A172 (cell line): ENCODE measurements at places on chromosomes 7 and 10. TPM values are rescaled to one million over a fixed set of nuclear protein-coding genes. Genes with fewer than 3 reads are reported as not detected.

CCL24 gene
- total RNA-seq = 6.0 TPM in 1 of 2 replicates, not detected in the other

ELN gene
- total RNA-seq = 0.41 and 0.50 TPM in 2 replicates

STK32C gene
- 19.4 and 23.0 TPM in 2 replicates for total RNA-seq

ANKRD1 gene
- total RNA-seq = 705 and 1,018 TPM in 2 replicates

ACTL6B gene
- not detected in 2 replicates for total RNA-seq

ALOX5 gene
- 0.43 and 2.0 TPM in 2 replicates for total RNA-seq

CC2D2B gene
- 0.09 and 0.12 TPM in 2 replicates for total RNA-seq

PLEKHS1 gene
- 0.31 TPM in 1 of 2 replicates, not detected in the other for total RNA-seq

GIMAP4 gene
- total RNA-seq = not detected in 2 replicates

LIPM gene
- total RNA-seq = not detected in 2 replicates

AKR1D1 gene
- not detected in 2 replicates for total RNA-seq

BMS1 gene
- 23.6 and 28.3 TPM in 2 replicates for total RNA-seq

CFAP43 gene
- 0.07 and 0.31 TPM in 2 replicates for total RNA-seq

SFRP4 gene
- 0.84 TPM in 1 of 2 replicates, not detected in the other for total RNA-seq

DNA sequence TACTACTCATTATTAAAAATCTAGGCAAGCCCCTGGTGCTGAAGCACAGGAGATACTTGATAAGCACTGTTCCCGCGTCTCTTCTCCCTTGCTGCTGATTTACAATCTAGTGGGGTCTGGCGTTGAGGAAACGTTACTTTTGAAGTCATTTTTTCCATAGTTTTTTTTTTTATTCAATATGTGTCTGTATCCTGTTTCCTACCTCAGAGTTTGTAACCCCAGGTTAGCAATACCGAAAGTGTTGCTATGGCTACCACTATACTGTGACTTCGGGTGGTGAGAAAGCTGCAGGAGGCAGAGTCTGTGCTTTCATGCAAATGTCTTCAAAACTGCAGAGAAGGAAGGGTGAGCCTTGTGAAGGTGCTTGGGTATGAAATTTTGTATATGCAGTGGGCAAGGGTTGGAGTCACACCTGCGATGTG is 458.8 kb upstream of the GHITM start:
- DNase-seq = no peak

GRCh38 chr7:4745971-4746919 is 29.2 kb upstream of the AP5Z1 start:
- peak; percentile 77 for DNase-seq

- DNase-seq = no peak
Measured at GRCh38 chr7:152751449-152752141, 8.0 kb upstream of the ACTR3B start.

DNA sequence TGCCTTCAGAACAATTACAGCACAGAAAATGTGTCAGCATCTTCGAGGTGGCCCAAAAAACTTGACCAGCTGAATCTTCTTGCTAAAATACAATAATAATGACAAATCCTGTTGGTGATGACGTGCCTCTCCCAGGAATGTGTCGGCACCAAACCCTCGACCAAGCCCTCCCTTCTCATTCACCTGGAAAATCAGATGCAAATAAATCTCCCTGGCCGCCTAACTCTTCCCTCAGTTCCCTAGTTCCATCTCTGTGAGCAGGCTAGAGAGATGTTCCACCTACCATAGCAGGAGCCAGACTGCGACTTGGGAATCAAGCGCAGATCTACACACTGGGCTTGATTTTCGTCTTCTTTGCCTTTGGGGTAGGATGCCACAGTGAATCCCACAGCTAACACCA is 4.1 kb downstream of the PRSS1 start:
- no peak for DNase-seq

- DNase-seq = no peak
Measured at GRCh38 chr10:44761076-44761475, 150.1 kb upstream of the TMEM72 start.

DNA sequence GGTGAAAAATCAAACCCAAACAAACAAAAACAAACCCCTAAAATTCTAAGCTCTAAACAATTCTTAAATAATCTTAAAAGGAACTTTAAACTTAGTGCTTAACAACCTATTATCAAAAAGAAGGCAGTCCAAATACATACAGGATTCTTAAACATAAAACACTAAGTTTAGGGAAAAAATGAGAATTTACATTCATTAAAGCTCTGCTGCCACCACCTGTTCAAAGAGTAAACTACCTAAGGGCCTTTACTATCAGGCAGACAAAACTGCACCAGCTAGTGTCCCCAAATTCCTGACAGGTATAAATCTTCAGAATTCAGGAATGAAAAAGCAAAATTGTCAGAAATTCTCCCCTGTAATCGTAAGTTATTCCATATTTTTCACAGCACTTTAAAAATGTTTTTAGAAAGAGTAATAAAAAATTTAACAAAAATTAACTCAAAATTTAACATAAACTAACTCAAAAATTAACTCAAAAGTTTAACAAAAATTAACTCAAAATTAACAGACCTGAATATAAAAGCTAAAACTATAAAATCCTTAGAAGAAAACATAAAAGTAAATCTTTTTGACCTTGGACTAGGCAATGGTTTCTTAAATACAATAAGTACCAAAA is 55.1 kb downstream of the PDZD8 start:
- DNase-seq = no peak

- no peak for DNase-seq
Measured at GRCh38 chr7:111801277-111801676, 239.0 kb upstream of the IMMP2L start.

DNA sequence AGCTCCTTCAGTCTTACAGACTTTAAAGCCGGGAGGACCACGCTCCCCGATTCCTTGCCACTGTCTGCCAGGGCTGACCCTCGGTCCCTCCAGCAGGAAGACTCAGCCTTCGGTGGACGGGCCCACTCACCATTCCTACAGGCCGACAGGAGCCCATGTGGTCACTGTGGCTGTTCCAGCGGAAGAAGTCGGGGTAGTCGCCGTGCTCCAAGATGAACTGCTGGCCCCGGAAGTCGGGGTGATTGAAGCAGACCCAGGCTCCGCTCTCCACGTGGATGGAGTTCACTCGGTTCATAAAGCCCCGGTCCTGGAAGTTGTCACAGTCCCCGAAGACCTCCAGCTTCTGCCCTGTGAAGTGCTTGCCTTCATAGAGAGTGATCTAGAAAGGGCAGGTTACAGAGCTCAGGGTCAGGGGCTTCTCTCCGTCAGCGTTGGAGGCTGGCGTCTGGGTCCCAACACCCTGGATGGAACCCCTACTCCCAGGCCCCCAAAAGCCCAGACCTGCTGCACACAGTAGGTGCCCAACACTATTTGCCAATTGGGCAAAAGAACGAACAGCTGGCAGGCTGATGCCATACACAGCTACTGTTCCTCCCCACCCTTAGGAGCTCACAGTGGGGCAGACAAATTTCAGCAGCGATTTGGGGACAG is 1.9 kb downstream of the CRYGN start:
- DNase-seq = no peak

DNA sequence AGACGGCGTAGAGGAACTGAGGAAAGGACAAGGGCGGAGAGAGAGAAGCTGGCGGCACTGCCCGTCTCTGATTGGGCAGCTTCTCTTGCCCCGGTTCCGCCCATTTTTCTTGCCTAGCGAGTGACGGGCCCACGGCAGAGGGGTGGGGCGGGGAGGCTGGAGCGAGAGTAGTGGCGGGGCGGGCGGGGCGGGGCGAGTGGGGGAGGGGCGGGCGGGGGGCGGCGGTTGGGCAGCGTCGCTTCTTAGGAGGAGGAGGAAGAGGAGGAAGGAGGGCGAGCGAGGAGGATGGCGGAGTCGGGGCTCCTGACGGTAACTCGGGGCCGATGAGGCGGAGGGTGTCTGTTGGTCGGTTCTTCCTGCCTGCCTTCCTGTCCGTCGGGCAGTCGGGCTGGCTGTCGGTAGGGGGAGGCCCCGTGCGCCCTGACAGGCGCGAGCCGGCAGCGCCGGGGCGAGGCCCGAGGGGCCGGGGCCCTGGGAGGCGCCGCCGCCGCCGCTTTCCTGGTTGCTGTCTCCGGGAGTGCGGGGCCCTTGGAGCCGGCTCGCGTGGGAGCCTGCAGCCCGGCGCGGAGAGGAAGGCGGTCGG is at the start of gene SHOC2:
Gene SHOC2 (plus strand): TSS at position 256 of the 583 bp plus-strand sequence. CDS start 44,755 bp downstream, outside the sequence.
- DNase-seq = no peak

- no peak for DNase-seq
Measured at GRCh38 chr7:67652937-67653336, 656.3 kb downstream of the TYW1 start.

DNA sequence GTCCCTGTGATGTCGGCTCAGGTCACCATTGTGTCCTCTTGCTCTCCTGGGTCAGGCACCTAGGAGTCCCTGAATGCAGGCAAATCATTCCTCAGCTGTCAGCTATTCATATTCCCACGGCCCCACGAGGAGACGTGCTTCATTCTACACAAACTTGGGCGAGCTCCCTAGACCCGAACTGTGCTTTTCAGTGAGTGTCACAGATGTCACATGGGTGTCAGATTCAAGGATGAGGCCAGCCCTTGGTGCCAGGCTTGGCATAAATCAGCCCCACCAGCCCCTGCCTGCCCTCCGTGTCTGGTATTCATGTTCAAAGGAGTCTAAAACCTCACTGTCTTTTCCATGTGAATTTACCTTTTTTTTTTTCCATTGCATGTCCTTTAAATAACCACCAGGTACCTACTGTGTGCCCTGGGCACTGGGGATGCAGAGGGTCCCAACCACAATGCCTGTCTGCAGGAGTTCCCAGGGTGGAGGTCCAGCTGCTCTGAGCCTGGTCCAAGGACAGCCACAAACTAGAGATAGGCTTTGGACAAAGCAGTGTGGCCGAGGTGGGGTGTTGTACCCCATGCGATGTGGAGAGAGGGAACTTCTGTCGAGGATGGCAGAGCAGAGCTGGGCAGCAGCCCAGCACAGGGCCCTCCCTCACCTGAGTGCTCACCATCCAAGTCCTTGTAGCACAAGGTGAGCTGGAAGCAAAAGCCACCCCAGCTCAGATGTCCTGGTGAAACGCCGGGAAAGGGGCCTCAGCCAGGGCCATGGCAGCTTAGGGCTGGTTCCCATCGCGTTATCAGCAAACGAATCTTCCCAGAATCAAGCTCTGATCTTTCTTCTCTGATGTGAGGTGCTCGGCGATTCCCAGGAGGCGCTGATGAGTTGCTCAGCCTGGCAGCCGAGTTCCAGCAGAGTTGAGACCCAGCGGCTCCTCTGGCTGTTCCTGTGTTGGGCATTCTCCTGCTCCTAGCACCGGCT is 611.9 kb downstream of the PTPRN2 start:
- DNase-seq = no peak

GRCh38 chr7:43554423-43554822 is 28.5 kb upstream of the STK17A start:
- DNase-seq = no peak

GRCh38 chr7:47387506-47387905 is 194.4 kb downstream of the TNS3 start:
- no peak for DNase-seq

GRCh38 chr7:70849580-70850235 is 282.2 kb upstream of the GALNT17 start:
- no peak for DNase-seq

GRCh38 chr10:116125180-116125579 is 147.8 kb downstream of the GFRA1 start:
- DNase-seq = no peak

GRCh38 chr10:59688921-59689351 is 20.7 kb downstream of the SLC16A9 start:
- peak; percentile 52 for DNase-seq

- peak; percentile 29 for DNase-seq
Measured at GRCh38 chr7:24573554-24574338, 494 bp downstream of the PALS2 start.

GRCh38 chr7:121037957-121038716 is 49.6 kb downstream of the CPED1 start:
- no peak for DNase-seq

DNA sequence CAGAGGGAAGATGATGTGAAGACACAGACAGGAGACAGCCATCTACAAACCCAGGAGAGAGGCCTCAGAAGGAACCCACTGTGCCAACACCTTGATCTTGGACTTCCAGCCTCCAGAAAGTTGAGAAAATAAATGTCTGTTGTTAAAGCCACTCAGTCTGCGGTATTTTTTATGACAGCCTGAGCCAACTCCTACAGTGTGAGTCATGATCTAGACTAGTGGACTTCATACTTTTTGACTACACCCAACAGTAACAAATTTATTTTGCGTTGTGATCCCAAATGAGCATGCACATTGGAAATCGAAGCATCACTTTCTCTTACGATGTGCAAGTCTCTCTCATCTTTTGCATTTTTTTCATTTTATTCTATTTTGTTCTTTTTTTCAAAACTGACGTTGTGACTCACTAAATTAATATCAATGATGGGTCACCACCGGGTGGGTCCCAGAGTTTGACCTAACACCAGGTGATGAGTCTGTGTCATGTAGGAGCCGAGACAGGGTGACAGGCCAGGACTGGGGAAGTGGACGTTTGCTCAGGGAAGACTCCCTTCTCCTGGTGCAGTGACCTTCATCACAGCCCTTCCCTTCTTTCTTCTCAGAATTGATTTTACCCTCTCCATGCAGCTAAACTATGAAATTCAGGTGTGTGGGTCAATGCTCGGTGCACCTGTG is 28.9 kb downstream of the PHYH start:
- peak; percentile 75 for DNase-seq

GRCh38 chr7:15662451-15662850 is 24.0 kb downstream of the MEOX2 start:
- no peak for DNase-seq

DNA sequence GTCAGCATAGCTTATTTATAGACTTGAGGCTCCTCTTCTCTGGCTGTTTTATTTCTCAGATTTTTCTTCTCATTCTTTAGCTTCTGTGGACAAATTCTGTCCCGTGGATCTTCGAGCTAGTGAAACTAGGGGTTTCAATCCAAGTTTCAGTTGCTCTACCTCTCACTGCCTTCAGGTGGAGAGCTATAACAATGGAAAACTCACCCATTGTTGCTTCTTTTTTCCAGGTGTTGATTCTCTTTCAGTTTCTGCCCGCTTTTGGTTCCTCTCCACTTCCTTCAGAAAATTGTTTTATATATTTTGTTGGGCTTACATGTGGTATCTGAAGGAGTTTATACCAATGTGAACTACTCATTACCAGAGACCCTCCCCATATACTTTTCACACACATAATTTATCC is 266.1 kb downstream of the TCF7L2 start:
- DNase-seq = no peak

DNA sequence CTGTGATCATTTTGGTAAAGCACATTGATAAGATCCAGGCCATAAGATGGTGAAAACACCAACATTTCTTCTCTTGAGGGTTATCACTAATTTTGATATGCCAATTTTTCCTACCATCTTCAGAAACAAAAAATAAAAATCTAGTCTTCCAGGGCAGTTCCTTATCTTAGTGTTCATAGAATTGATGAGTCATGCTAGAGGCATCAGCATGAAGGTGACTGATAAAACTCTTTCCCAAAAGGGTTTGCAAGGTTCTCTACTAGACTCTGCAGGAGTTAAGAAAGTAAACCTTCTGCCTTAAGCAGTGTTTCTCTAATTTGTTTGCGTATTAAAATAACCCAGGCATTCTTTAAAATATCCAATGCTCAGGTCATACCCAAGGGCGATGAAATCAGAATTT is 483.1 kb upstream of the CNTNAP2 start:
- peak; percentile 29 for DNase-seq

- DNase-seq = no peak
Measured at GRCh38 chr7:91264924-91265681, 870 bp downstream of the FZD1 start.

DNA sequence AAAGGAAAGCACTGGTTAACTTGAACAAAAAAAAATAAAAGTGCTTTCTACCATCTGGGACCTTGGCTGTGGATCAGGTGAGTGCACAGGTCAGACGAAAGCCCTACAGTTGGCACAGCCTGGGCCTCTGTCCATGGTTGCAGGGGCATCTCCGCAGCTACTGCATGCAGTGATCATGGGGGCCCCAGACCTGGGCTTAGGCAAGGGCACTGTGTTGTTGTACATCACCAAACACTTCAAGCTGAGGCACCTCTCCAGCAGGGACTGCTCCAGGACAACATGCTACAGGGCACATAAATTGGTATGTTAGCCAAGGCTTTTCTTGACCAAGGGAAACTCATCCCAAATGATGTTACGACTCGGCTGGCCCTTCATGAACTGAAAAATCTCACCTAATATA is 23.5 kb downstream of the KLHL7 start:
- no peak for DNase-seq
